ENCODE measurements at places on chromosomes 6 and 20.
A peak's percentile ranks its signal among the peaks of the same experiment; 100 is the strongest.

DNA sequence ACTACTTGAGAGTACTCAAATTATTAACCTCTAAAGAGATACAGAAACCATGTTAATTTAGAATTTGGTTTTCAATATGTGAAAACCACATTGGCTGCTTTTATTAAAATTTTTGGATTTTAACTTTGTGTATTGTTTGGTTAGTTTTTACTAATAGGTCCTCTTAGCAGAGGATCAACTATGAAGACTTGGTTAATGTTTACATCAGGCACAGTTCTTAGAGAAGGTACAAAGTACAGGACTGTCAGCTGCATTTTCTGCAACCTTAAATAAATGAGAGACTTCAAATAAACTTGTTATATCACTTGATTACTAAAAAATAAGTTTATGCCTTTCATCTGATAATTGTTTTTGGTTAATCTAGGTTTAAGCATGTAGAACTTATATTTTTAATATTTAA, 89.1 kb downstream of the PHF3 start:
- no peak for DNase-seq

- DNase-seq: no peak
Observed at GRCh38 chr6:17983730-17984129, 3.7 kb downstream of the KIF13A start.

DNA sequence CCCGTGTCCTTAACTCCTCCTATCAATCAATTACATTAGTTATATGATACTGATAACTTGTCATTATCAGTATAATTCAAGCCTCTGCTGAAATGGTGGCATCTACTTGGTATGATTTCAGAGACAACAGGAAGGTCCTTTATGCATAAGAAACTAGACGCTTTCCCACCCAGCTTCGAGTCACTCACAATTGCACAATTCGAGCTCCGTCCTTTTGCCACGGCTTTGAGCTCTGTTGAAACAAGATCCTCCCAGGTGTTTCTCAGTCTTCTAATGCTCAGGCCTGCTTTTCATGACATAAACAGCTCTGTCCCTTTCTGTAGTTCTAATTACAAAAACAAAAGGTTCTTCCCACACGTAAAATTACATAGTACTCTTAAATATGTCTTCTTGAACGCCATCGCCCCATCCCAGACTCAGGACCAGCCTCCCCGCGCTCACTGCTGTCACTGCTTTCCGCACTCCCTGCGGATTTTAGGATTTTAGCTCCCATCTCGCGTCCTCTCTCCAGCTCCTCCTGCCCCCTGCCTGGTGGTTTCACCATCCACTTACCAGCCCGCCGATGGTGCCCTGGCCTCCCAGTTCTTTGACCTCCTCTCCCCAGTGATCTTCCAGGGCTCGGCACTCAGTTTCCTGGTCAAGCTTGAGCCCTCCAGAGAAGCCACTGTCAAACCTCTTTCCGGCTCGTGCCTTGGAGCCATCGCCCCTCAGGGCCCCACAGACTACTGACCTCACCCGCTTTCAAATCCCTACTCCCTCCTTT, 23.2 kb upstream of the PNPLA1 start:
- no peak for DNase-seq

- no peak for DNase-seq
Observed at GRCh38 chr20:22921595-22922421, 113.3 kb upstream of the SSTR4 start.

GRCh38 chr20:63530788-63531160, 6.4 kb downstream of the PTK6 start:
- DNase-seq: no peak

- DNase-seq: no peak
Observed at GRCh38 chr20:21570285-21570992, 56.6 kb upstream of the NKX2-2 start.

DNA sequence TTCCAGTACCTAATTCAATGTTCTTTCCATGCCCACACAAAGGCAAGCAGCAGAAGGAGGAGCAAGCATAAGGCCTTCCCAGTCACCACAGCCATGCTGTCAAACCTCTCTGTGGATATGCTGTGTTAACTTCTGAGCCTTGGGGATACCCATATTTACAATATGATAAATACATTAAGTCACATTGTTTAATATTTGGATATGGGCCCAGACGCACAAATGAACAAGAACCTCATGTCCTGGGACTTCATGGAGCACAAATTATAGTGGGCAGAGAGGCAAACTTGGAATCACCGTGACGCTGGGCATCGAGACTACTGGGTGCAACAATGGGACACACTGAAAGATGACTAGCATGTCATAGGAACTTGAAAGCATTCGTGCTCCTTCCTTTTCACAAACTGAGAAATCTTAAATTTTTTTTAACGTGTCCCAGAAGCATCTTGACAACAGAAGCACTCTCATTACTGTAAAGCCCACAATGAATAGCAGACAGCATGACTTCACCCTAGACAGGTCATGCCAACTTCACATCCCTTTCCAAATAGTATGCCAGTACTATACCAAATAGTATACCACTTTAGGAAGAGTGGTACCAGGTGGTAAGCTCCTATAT, 16.0 kb downstream of the SOD2 start:
- DNase-seq: no peak

- DNase-seq: no peak
Observed at GRCh38 chr20:40606237-40606636, 82.8 kb downstream of the MAFB start.

DNA sequence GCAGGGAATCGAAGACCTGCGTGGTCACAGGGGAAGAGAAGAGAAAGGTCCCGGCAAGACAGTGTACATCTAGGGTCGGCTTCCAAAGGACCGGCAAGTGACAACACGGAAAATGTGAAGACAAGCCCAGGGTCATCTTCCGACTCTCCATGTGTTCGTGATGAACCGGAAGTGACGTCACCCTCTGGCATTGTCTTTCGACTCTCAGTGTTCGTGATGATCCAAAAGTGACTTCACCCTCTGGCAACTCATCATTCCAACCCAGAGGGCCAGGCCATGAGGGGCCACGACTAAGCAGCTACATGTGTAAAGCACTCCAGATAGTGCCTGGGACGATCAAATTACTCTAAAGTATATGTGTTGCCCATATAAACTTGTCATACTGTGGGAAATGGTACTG, 290.8 kb downstream of the THBS2 start:
- DNase-seq: no peak

GRCh38 chr6:20024316-20024673, 187.1 kb downstream of the ID4 start:
- no peak for DNase-seq

DNA sequence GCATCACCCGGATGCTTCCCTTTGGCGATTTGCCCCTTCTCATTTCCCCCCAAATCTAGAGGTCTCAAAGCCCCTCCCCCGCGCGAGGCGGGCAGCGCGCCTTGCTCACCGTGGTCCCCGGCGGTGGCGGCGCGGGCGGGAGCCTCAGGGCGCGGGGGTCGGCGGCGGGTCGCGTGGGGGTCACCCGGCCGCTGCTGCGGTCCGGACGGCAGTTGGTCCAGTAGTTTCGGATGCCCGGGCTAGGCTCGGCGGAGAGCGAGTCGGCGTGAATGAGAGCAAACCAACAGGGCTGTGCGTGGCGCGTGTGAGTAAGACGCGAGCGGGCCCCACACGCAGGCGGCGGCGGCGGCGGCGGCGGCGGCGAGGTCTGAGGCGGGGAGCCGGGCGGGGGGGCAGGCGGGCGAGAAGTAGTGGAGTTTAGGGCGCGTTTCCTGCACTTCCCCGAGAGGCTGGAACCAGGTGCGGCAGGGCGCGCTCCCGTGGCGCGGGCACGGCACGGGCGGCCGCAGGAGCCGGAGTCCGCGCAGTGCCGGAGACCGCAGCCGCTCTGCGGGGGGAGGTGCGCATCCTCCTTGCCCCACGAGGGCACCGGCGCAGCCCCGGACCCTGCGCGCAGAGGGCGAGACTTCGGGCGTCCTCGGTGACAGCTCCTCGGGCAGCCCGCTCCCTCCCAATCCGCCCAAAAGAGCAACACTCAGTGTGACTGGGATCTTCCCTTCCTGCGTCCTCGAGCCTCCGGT, 567 bp downstream of the HS3ST5 start:
- no peak for DNase-seq

DNA sequence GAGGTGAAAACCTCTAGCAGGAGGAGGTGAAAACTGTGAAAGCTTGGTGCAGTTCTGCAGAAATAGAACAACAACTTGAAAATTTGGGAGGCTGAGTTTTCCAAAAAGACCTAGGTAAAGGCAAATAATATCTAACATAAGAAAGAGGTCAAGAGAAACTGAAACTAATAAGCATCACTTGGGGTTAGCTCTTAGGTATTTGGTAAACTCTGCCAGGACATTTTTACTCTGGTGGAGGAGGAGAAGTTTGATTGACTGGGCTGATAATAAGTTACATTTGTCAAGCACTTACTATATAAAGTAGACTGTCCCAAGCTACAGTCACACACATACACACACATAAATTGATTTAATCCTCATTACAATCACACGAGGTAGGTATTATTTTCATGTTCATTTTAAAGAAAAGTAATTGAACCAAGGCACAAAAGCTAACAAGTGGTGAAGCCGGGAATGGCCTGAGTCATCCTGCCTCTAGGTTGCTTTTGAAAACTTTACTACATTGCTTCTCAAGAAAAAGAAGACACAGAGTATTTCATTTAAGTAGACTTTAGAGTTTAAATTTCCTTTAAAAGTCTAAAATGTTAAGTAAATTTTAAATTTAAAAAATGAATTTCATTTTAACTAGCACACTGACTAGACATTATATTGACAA, 275.5 kb downstream of the PTPRK start:
- DNase-seq: no peak

DNA sequence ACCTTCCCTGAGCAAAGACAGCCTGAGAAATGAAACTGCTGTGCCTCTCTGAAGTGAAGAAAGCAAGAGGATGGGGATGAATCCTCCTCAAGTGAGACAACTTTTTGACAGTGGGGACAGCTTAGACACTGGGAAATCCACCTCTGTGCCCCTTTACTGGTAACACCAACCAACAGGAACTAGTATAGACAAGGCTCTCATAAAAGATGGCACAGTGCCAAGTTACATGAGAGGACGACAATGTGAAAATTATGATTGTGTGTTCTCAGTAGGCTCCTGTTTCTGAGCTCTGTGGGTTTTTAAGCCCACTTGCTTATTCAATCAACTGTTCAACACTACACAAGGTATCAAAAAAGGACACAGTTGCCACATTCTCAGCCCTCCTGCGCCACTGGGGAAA, 41.6 kb upstream of the LYRM2 start:
- DNase-seq: no peak

DNA sequence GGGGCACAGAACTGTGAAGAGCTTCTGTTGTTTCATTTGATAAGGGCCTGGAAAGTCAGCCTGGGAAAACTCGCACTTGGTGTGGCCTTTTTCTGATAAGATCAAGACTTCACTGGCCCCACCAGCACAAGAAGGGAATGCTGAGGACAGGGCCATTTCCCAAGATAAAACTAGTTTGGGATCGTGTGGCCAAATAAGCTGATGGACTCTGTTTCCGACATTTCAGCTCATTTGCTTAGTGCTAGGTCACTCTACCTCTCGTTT, 116.0 kb downstream of the CLIC5 start:
- DNase-seq: no peak

- no peak for DNase-seq
Observed at GRCh38 chr6:153099636-153100035, 31.4 kb downstream of the RGS17 start.

DNA sequence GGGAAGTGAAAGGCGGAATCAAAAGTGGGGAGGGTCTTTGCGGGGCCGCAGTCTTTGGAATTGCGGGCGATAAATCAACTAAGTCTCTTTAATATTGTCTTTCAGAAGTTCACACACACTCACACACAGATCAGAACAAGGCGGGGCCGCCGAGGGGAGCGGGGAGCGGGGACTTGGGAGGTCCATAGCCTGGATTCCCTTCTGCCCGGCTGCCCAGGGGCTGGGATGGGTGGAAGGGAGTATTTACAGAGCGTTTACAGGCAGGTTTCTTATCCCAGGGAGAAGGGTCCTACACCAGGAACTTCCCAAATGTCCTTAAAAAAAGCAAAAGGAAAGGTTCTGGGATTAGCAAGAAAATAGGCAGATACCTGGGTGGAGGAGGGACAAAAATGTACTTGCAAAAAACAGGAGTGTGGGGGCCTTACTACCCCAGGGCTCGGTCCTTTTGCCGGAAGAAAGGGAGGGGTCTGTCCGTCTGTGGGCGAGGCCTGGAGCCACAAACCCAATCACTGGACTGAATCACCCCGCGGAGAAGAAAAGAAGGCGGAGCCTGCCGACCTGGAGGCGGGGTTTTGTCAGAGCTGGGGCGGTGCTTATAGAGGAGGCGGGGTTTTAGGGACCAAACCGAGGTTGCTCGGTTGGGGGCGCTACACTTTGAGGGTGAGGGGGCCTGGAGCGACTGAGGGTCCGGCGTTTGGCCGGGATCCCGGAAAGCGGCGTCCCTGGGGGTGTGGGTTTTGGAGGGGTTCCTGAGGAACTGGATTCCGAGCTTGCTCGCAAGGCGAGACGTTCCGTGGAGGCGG, 3.2 kb downstream of the PRRT1 start:
- peak; percentile 51 for DNase-seq

- no peak for DNase-seq
Observed at GRCh38 chr6:34370361-34370760, 22.1 kb downstream of the NUDT3 start.

- no peak for DNase-seq
Observed at GRCh38 chr6:144378437-144378836, 93.3 kb downstream of the UTRN start.

GRCh38 chr20:32796383-32796948, 23.3 kb upstream of the MAPRE1 start:
- no peak for DNase-seq

DNA sequence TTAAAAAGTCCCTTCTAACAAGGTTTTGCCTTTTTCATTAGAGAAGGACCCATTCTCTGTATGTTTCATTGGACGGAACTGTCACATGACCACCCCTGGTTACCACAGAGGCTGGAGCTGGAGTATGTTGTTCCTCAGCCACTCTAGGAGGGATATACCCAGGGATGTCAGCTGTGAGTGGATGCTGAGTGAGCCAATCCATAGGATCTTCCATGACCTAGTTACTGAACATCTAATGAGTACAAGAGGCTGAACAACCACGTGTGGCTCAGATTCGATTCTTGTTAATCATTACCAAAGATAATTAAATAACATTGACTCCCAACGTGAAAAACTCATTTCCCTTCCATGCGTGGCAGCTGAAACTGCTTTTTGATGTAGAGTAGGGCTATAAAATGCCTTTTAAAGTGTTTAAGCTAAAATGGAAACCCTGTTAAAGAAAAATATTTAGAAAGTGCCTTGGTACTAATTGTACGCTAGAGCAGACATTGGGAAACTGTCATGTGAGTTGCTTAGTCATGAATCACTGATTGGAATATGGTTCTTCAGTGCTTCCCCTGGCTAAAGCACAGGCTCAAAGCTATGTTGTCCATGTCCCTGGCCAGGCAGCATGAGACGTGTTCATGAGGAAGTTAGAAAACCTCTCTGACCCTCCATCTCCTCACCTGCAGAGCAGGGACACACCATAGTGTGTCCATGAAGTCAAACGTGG, 256.1 kb downstream of the ZNF217 start:
- DNase-seq: no peak

GRCh38 chr6:43517505-43518357, 842 bp downstream of the POLR1C start:
- DNase-seq: no peak

Measured in CD4-positive, alpha-beta T cell treated with Interleukin-4 for 4 hours (primary cell).